ENCODE measurements at places on chromosomes 3 and 15. TPM values are rescaled to one million over a fixed set of nuclear protein-coding genes. Genes with fewer than 3 reads are reported as not detected.

Gene ST8SIA2
- not detected for total RNA-seq

Gene RARB
- total RNA-seq: 11.7 TPM

Gene FAM131A
- total RNA-seq: 19.2 TPM

Gene TLNRD1
- total RNA-seq: 2.0 TPM

Data from bronchial smooth muscle cell (primary cell).